ENCODE measurements at places on chromosomes 1 and 21. TPM values are rescaled to one million over a fixed set of nuclear protein-coding genes. Genes with fewer than 3 reads are reported as not detected.

TSPEAR gene
- total RNA-seq = 0.06 TPM

SLC16A4 gene
- 0.21 TPM for total RNA-seq

DNA sequence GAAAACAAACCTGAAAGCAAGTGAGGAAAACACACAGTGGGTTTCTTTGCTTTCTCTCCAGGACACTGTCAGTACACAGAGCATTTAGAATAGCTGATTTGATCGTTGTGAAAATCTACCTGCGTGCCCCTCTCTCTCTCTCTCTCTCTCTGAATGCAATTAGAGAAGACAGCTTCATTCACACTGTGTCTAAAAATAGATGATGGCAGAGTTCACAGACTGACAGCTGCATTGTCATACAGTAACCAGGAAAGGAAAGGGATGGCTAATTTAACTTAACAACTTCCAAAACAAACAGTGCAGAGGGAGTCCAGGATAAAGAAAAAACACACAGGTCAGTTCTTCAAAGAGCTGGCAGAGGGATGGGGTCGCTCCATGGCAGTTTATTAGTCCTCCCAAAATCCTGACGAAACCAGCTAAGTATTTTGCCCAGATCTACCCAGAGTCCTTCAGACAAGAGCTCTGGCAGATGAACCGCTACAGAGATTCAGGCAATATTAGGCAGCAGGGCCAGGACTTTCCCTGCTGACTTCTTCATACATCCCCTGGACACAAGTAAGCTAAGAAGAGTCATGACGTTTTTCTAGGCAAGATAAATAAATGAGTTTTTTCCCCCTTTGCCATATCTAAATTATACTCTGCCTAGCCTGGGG is 58.9 kb downstream of the WLS start:
- no peak for DNase-seq

- DNase-seq = no peak
Observed at GRCh38 chr1:71240656-71241055, 159.8 kb upstream of the ZRANB2 start.

CLCA1 gene
- not detected for total RNA-seq

GRCh38 chr1:190205713-190206112 is 272.0 kb downstream of the BRINP3 start:
- DNase-seq = no peak

- DNase-seq = no peak
Observed at GRCh38 chr1:226047495-226047894, 15.0 kb upstream of the H3-3A start.

ZNF436 gene
- 33.0 TPM for total RNA-seq

OR6N1 gene
- total RNA-seq = not detected

All from lower leg skin (tissue), 4 donors.